ENCODE measurements at places on chromosomes 6 and 20.
A peak's percentile ranks its signal among the peaks of the same experiment; 100 is the strongest.

GRCh38 chr6:129695373-129696027 is 14.5 kb downstream of the ARHGAP18 start:
- DNase-seq, result no peak

GRCh38 chr6:33959661-33960344 is 156.0 kb upstream of the MLN start:
- no peak for DNase-seq

- DNase-seq, result no peak
Observed at GRCh38 chr6:24968783-24969182, 33.0 kb upstream of the RIPOR2 start.

DNA sequence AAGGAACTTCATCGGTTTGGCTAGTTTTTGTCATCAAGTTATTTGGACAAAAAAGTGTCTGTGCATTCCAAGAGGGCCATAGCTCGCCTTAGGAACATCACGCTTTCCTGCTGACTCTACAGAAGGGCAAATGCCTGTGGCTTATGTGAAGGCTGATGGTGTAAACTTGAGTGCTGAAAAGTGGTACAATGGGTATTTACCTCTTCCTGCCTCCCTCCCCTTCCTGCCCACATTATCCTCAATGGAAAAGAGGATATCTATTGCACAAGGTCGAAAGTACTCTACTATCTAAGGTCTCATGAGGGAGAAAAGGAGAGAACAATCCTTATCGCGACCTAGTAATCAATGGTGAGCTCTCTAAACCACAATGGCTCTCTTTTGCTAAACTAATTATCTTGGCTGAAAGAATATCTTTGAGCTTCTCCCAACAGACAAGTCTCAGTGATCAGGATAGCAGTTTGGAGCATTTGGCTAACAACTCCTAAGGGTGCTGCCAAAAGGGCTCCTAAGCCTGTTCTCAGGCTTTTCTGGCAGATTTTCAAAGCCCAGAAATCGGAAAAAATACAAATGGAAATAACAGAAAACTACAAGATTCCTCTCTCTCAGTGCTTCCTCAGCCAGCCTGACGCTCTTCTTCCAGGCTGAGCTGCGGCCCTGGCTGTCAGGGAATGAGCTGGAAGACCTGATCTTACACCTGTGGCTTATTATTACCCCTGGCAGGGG is 42.6 kb upstream of the ENPP1 start:
- DNase-seq, result no peak

DNA sequence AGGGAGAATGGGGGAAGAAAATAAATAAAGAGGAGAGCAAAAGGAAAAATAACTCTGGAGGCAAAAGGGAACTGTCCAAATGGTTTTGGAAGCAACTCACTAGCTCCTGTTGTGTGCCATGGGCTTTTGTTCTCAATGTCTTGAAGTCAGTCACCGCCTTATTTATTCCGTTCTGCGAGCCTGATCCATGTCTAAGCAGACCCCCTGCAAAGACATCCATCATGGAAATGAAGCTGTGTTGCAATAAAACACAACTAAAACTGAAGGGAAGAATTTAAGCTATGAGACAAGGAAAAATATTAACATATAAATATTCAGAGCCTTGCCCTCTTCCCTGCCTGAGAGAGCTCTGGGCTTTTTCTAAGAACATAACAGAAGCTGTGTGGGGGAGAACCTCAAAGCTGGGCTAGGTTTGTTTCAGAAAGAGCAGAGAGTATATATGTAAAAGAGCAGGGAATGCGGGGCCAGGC is 373.2 kb upstream of the CNR1 start:
- DNase-seq, result no peak

DNA sequence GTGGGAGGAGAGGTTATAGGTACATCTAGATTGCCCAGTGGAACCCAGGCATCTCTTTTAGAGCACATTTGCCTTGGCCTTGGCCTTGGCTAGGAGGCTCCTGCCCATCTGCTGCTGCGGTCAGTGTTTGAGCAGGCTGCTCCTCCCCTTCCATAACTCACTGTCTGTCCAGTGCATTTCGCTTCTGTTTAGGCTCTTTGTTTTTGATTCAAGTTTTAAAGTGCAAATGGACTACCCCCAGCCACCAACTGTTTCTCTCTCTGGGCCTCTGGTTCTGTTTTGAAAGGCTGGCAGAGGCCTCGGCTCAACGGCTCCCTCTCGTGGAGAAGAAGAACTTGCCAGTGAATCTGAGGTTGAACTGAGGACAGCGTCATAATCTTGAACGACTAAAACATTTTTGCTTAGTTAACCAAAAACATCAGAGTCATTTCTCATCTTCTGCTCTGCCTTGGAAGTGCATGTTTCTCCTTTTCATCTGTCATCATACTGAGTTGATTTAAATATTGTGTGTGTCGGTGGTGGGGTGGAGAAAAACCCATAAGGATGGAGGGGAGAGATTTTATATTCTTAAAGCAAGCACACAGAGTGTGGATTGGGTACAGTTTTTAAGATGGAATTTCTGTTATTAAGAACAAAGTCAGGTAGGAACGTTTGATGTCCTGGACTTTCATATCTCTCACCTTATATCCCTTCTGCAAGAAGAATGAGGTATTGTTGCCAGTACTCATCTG is 171.4 kb downstream of the DTNBP1 start:
- peak; percentile 60 for DNase-seq

DNA sequence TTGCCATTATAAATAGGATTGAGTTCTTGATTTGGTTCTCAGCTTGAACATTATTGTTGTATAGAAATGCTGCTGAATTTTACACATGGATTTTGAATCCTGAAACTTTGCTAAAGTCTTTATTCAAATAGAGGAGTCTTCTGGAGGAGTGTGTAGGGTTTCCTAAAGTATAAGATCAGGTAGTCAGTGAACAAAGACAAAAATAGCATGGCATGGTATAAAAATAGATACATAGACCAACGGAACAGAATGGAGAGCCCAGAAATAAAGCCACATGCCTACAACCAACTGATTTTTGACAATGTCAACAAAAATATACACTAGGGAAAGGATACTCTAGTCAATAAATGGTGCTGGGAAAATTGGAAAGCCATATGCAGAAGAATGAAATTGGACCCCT is 740.1 kb downstream of the QKI start:
- DNase-seq, result no peak

- DNase-seq, result no peak
Observed at GRCh38 chr6:12112540-12113189, 100.6 kb downstream of the HIVEP1 start.

- DNase-seq, result no peak
Observed at GRCh38 chr6:84258268-84258667, 30.8 kb upstream of the CEP162 start.

GRCh38 chr6:108610270-108610839 is 49.6 kb downstream of the FOXO3 start:
- DNase-seq, result no peak

GRCh38 chr6:136923954-136924673 is 2.0 kb downstream of the SLC35D3 start:
- no peak for DNase-seq
